AG09309 (cell line): ENCODE measurements at places on chromosomes 3 and 15.

GRCh38 chr15:66789029-66790025, 87.3 kb downstream of the SMAD6 start:
- no peak for DNase-seq

GRCh38 chr3:48464713-48465221, 18.2 kb downstream of the ATRIP start:
- DNase-seq = no peak

DNA sequence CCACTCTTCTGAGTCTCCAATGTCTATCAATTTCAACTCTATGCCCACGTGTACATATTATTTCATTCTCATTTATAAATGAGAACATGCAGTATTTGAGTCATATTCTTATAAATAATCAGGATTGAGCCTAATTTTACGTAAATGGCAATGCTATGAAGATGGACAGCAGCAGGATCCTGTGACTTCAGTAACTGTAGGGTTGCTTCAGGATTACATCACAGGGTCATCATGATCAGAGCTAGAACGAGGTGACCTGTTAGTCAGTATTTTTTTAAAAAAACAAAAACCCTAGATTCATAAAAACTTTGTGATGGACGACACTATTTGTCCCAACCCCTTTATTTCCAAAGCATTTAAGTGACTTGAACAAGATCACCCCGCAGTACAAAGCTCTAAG, 21.8 kb downstream of the SHC4 start:
- no peak for DNase-seq

DNA sequence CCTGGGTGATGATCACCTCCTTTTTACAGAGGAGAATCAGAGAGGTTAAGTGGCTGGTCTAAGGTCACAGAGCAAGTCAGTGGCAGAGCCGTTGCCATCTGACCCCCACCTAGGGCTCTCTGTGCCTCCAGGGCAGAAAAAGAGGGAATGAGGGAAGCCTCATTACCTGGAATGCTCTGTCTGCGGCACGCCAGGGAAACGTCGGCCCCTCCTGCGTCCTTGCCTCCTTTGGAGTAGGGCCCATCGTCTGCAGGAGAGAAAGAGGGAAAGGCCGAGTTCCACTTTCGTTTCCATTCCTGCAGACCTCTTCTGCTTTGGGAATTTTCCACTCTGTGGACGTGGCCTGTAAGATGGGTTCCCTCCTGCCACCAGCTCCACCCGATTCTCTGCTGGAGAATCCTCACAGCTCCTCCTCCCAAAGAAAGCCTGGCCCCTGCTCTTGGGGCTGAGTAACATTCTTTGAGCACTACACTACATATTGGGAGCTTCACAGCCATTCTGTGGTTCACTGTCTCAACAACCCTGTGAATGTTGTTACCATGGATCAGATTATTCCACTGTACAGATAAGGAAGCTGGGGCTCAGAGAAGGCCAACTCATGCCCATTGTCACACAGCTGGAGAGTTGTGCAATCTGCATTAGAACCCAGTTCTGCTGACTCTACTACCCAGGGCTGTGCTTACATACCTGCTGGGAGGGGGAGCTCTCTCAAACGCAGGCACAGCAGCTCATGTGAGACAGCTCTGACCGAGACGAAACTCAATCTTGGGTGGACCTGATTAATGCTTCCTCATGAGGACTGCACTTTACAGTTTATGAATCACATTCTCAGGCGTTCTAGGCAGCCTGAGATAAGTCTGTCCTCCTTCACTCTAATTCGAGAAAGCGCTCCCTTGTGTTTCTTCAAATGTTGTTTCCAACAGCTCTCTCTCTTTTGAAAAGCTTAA, 14.2 kb downstream of the GRIP2 start:
- peak; percentile 37 for DNase-seq

DNA sequence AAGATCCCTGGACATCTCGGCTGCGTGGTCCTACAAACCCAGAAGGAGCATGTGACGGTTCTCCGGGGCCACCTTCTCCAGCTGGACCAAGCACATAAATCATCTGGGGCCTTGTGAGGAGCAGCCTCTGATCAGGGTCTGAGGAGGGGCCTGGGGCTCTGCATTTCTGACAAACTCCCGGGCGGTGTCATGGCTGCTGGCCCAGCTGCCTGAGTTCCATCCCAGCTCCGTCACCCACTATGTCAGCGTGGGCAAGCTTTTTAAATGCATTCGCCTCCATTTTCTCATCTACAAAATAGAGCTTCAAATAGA, 126.3 kb upstream of the MEF2A start:
- DNase-seq = no peak

DNA sequence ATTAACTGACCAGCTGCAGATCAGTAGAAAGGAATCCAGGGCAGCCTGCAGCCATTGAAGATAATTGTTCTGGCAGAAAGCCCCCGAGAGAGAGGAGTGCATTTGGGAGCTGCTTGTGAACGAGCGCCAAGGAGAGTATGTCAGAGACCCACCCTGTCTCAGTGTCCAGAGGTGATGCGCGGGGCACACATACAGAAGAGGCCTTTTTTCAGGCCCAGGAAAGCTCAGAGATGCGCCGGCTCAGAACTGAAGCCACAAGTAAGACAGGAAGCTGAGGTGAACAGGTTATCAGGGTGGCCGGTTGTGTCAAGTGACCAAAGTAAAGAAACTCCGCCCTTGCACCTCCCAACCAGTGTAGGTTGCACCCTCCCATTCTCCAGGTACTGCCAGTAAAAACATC, 59.8 kb upstream of the HEG1 start:
- DNase-seq = no peak

- no peak for DNase-seq
Observed at GRCh38 chr3:50487181-50487580, 16.3 kb downstream of the CACNA2D2 start.

DNA sequence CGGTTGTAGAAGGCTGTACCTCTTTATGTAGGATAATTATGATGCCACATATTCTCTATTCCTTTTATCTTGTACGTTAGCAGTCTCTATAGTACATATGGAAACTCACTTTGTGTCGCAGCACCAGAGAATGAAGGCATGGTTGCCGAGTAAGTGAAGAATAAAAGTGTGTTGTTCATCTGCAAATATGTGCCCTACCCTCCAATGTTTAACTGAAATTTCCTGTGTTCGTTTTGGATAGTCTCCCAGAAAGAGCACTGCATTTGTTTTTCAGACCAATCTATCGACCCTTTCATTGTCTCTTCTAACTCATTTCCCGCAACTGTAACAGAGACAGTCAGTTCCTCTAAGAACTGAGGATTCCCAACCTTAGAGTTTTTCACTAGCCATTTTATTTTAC, 592.8 kb downstream of the TUSC7 start:
- DNase-seq = no peak

DNA sequence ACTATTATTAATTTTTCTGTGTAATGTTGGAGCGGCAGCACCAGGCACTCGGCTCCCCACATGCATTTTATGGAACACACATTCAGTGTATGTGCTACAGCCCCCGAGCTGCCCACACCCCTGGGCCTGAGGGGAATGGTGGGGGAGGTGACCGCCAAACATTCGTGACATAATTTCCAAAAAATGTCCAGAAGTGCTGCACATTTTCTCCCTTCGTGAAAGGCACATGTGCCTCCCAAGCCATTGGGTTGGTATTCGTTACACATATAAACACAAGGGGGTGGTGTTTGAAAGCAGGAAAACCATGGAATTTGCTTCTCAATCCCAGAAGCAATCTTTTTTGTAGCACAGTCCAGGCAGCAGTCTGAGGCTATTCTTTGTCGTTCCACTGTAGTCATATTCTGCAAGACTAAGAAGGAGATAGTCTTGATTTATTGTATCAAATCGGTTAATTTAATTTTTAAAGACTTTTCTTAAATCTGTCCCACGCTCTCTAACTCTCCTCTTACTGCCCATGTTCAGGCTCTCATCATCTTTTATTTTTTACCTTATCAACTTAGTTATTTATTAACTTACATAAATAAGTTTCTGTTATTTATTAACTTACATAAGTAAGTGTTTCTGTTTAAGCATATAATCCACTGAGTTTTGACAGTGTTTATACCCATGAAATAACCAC, 39.2 kb upstream of the POLR2M start:
- no peak for DNase-seq

GRCh38 chr3:128559486-128560225, 66.7 kb upstream of the GATA2 start:
- no peak for DNase-seq

- no peak for DNase-seq
Observed at GRCh38 chr3:173920386-173920785, 522.8 kb downstream of the NLGN1 start.

DNA sequence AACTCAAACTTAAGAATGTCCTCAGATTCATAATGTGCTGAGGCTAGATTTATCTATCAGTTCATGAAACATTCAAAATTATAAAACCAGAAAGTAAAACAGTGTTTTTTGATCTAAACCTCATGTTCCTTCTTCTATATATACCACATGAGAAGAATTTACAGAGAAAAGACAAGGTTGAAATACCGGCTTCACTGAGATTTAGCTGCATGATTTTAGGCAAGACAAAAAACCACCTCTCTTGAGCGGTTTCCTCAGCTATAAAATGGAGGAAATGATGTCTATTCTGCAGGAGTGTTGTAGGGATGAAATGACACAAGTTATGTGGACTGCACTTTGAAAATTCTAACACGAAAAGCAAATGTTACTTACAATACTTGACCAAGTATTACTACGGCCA, 80.6 kb upstream of the FOXB1 start:
- no peak for DNase-seq

DNA sequence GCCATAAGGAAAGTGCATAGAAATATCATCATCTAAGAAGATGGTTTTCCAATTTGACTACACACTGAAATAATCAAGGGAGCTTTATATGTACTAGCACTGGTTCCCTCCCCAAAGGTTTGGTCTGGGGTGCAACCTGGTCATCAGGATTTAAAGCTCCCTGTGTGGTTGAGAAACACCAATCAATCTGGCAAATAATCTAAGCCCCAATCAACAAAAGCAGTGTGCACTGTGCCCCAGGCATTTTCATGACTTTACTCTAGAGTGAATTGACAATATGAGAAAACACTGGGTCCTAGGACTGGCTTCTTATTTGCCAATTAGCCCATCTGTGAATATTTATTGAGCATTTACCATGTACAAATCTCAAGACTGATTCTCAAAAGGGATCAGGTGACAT, 255.1 kb downstream of the MEIS2 start:
- no peak for DNase-seq

DNA sequence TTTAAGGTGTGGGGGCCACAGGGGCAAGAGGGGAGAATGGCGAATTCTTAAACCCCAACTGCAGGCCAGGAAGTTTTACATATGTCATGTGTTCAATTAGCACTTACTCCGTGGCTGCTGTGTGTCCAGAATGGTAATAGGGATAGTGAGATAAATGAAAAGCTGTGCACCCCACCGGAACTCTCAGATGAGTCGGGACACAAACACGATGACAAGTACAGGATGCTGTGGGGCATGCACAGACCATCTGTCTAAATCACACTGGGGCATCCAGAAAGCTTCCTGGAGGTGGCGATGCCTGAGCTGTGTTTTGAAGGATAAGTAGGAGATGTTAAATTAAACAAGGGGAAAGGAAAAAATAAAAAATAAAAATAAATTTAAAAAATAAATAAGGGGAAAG, 18.3 kb upstream of the TMEM158 start:
- no peak for DNase-seq

DNA sequence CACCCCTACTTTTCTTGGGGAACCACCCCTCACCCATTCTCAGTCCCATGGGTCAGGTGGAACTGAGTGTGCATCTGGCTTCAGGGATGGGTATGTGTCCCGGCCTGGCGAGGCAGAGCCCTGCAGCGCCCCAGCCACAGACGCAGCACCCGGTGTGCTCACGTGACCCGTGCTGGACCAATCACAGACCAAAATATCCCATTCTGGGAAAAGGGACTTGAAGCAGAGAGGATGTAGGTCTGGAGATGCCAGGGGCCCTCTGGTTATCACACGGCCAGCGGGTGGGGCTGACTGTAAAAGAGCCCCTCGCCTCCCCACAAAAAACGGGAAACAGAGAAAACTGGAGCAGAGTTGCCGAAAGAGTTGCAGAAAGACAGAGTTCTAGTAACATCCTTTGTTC, 138.0 kb upstream of the RAD18 start:
- DNase-seq = no peak

GRCh38 chr3:196124608-196125007, 42.7 kb upstream of the TFRC start:
- DNase-seq = no peak
